ENCODE measurements at places on chromosomes 1 and 21. TPM values are rescaled to one million over a fixed set of nuclear protein-coding genes. Genes with fewer than 3 reads are reported as not detected.

The NLRP3 gene
- 1.4 TPM for total RNA-seq

DNA sequence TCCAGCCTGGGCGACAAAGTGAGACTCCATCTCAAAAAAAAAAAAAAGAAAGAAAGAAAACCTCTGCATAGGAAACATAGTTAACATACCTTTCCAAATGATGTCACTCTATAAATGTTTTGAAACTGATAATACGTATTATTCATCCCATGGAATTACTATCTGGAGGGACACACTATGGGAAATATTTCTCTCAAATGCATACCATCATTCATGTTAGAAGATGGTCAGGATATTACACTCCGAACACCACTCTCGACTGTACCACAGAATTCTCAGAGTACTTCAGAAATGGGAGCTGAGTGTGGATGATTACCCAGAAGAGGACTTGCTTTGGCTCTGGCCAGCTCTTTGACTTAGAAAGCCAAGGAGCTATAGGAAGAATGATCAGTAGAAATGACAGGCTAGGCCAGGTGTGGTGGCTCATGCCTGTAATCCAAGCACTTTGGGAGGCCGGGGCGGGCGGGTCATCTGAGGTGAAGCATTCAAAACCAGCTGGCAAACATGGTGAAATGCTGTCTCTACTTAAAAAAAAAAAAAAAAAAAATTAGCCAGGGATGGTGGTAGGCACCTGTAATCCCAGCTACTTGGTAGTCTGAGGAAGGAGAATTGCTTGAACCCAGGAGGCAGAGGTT lies 5.2 kb upstream of the LIN28A start:
- H3K27me3 ChIP-seq: peaks cover 7% of the 10 kb centered on the region
- H3K4me1 ChIP-seq: no peaks in the 10 kb centered on the region
- H3K27ac ChIP-seq: no peak overlapping the region
- H3K36me3 ChIP-seq: no peaks in the 10 kb centered on the region
- H3K4me3 ChIP-seq: no peak overlapping the region

The SYT6 gene
- total RNA-seq: not detected

GRCh38 chr1:204410688-204411450 lies 748 bp downstream of the PPP1R15B start:
- peak overlapping the region; percentile 96 for H3K27ac ChIP-seq
- H3K36me3 ChIP-seq: no peaks in the 10 kb centered on the region
- no peaks in the 10 kb centered on the region for H3K4me1 ChIP-seq
- DNase-seq: peak; percentile 43

The NOS1AP gene
- total RNA-seq: 11.0 TPM

The CACNA1S gene
- total RNA-seq: not detected

GRCh38 chr1:63618011-63618410 lies 24.8 kb downstream of the PGM1 start:
- no peak overlapping the region for H3K4me3 ChIP-seq
- H3K27ac ChIP-seq: no peak overlapping the region
- no peaks in the 10 kb centered on the region for H3K4me1 ChIP-seq
- no peaks in the 10 kb centered on the region for H3K36me3 ChIP-seq

The CTTNBP2NL gene
- 15.2 TPM for total RNA-seq

- no peak overlapping the region for H3K27ac ChIP-seq
- no peaks in the 10 kb centered on the region for H3K27me3 ChIP-seq
- H3K4me1 ChIP-seq: no peaks in the 10 kb centered on the region
- no peaks in the 10 kb centered on the region for H3K36me3 ChIP-seq
- no peak overlapping the region for H3K4me3 ChIP-seq
- no peak for DNase-seq
Observed at GRCh38 chr1:53643041-53643880, 95.7 kb downstream of the GLIS1 start.

DNA sequence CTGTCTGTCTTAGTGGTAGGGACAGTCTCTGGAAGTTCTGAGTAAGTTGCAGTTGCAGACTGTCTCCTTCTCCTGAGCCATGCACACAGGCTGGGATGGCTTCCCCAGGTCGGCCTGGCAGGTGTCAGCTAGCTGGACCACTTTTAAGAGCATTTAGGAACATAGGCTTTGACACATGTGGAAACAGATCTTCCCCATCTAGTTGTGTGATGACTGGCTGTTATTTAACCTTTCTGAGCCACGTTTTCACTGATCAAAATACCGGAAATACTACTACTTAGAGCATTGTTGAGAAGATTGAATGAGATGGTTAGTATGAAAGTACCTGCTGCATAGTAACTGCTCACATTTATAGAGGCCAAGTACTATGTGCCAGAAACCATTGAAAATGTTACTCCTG lies 6.2 kb upstream of the MAPKAPK2 start:
- H3K36me3 ChIP-seq: no peaks in the 10 kb centered on the region
- H3K27me3 ChIP-seq: no peaks in the 10 kb centered on the region
- no peaks in the 10 kb centered on the region for H3K4me1 ChIP-seq
- H3K4me3 ChIP-seq: no peak overlapping the region
- H3K27ac ChIP-seq: no peak overlapping the region

Measured in prostate gland (tissue), 2 donors.